Posterior vena cava (tissue), 2 donors: ENCODE measurements at places on chromosomes 12 and 14.

- DNase-seq = no peak
Measured at GRCh38 chr14:31439561-31439960, 17.7 kb downstream of the DTD2 start.

DNA sequence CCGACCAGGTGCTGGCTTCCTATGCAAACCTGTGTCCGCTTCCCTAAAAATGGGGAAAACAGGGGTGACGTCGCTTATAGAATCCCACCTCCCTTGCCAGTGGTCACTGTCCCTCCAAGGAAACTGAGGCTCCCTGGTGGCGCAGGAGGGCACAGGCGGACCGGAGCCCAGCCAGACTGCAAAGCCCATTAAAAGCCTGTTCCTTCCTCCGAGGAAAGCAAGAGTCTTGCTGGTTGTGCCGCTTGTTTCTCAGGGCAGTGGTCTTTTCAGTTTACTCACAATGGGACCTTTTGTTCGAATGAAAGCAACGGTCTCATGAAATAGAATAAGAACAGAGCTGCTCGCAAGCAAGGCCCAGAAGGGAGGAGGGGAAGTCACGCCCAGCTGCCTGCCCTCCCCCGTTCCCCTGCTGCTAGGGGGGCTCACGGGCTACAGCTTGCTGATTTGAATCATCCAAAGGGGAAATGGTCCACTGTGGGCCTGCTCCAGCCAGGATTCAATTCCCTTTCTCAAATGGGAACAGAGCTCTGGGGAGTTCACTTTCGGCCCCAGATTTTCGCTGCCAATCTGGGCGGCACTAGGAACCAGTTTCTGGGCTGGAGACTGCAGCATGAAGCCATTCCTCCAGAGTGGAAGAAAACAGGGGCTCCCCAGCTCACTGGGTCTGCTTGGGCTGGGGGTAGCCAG, 4.6 kb upstream of the SELPLG start:
- DNase-seq = no peak

DNA sequence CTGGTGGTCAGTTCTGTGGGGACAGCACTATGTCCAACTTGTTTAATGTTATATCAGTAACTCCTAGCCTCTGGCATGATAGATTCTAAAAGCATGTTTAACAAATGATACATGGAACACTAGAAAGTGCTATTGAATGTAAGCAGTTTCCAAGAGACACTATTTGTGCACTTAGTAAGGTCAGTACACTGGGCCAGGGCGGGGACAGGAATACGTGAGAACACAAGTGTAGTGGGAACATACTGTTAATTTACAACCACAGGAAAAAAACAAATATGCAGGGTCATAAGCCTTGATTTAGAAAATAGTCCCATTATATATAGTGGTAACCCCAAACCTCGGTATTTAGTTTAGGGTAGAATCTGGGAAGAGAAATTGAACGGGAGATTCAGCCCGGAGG, 88.9 kb upstream of the SLC38A2 start:
- no peak for DNase-seq

DNA sequence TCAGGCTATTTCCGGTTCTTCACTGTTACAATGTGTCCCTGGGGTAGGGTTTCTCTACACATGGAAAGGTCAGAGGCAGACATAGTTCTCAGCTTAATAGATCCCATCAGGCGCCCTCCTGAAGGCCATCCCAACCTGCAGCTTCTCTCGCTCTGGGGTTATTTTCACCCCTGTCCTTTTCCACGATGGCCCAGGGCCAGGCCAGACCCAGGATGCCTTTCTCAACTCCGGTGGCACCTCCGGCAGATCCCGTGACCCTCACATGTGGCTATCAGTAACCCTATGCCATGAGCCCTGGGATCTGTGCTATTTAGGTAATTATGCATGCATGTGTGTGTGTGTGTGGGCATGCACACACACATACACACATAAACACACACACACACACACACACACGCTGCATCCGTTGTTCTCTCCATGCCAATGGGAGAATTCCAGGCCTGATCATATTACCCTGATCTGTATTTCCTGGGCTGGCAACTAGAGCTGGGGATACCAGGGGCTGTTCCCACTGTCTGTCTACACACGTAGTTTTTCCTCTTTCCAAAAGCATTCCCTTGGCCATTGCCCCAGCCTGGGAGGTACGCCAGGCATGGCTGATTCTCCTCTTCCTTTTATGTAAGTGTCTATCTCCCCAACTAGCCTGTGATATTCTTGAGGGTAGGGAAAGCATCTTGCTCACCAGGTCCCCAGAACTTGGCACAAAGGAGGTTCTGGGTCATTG, 51.2 kb upstream of the NOS1 start:
- DNase-seq = no peak

- no peak for DNase-seq
Measured at GRCh38 chr12:102487226-102487625, 6.9 kb upstream of the IGF1 start.

- DNase-seq = no peak
Measured at GRCh38 chr14:104891121-104891551, 26.1 kb downstream of the CEP170B start.
